ENCODE measurements at places on chromosomes 4 and X.

GRCh38 chr4:8763966-8764901 lies 107.4 kb downstream of the HMX1 start:
- no peak for DNase-seq

DNA sequence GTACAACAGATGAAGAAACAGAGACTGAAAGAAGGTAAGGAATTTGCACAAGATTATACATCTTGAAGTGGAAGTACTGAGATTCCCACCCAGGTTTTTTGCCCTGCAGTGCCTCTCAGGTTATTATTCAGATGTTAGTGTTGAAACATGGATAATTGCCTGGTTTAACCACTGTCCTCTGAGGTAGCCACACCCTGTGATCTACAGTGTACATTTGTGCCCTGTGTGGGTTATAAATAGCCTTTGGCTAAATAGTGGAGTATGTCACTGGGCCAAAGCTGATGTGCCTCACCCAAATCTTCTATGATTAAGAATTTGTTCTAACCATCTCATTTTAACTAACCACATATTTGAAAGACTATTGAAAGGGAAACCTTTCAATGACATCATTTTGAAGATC lies 5.4 kb upstream of the ASB5 start:
- DNase-seq: no peak

GRCh38 chr4:121050300-121050699 lies 22.0 kb downstream of the NDNF start:
- peak; percentile 12 for DNase-seq

DNA sequence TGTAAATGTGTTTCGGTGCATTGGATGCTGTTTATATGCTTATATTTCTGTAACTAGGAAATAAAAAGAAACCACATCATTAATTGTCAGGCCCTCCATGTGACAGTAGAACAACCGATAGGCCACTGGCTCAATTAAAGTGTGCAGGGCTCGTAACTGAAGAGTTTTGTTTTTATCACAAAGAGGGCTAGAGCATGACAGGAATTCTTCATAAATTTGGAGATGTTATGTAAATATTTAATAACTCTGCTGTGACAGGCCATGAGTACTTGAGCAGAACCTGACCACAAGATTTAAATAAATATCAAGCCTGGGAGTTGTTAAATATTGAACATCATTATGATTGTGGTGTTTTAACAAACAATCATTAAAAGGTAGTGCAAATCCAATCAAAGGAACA lies 55.9 kb downstream of the MID1 start:
- peak; percentile 68 for DNase-seq

- peak; percentile 70 for DNase-seq
These were observed 36.0 kb downstream of the CXCL8 start for GRCh38 chr4:73776321-73776729.

DNA sequence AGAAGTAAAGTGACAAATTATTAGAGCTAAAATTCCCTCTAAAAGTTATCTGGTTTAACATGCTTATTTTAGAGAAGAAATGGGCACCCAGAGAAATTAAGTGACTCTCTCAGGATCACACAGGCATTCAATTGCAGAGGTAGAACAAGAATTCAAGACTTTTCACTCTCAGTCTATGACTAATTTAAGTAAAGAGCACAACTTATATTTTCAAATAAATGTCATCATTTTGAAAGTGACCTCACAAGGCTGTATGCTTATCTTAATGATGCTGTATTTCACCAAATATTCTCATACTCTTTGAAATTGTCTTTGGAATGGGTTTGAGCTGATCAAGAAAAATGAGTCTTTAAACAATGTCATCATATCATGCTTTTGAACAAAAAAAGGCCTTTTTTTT lies 15.3 kb downstream of the GPR174 start:
- DNase-seq: no peak

- DNase-seq: no peak
These were observed 496.3 kb downstream of the STPG2 start for GRCh38 chr4:97646997-97647396.

DNA sequence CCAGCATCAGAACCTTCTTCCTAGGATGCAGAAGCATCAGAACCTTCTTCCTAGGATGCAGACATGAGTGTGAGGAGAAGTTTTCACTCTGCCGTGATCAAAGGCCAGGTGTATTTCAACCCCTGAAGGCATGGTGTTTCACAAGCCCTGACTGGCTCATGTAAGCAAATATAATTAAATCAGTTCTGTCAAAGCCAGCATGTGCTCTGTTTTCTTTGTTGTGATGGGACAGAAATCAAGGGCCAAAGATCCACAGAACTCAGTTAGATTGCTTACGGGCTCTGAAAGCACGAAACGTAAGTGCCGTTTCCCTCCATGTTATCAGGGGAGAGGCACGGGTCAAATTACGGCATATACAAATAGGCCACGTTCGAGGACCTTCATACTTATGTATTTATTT lies 32.0 kb upstream of the CLDN24 start:
- peak; percentile 26 for DNase-seq

DNA sequence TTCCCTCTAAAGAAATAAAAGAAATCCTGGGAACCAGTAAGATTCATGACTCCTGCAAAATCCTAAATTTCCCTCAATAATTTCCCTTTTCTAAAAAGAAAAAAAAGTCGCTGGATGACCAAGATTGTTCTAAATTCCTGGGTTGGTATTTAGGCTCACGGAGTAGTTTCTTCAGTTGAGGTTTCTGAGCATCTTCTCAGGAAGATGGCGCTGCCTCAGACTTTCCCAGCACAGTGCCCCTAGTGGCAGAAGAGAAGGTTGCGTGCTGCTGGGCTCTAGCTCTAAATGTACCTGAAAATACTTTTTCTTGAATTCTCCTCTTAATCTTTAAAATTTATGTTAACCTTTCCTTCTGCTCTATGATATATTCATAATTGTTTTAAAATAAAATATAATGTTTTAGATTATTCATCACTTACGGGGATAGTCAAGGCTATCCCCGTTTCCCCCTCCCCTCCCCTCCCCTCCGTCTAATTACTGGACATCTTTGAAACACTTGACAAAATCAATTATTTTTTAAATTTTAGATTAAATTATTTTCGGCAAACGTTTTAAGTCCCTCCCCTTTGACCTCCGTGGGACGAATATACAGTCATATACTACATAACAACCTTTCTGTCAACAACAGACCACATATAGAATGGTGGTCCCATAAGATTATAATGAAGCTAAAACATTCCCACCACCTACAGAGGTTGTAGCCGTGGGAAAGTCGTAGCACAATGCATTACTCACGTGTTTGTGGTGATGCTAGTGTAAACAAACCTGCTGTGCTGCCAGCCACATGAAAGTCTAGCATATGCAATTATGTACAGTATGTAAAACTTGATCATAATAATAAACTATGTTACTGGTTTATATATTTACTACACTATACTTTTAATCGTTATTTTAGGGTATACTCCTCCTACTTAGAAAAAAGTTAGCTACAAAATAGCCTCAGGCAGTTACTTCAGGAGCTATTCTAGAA lies 41.0 kb upstream of the GATB start:
- DNase-seq: peak; percentile 3

- no peak for DNase-seq
These were observed 28.0 kb upstream of the PLK4 start for GRCh38 chr4:127852661-127853060.

GRCh38 chr4:8394061-8394519 lies 46.4 kb downstream of the ACOX3 start:
- DNase-seq: no peak

DNA sequence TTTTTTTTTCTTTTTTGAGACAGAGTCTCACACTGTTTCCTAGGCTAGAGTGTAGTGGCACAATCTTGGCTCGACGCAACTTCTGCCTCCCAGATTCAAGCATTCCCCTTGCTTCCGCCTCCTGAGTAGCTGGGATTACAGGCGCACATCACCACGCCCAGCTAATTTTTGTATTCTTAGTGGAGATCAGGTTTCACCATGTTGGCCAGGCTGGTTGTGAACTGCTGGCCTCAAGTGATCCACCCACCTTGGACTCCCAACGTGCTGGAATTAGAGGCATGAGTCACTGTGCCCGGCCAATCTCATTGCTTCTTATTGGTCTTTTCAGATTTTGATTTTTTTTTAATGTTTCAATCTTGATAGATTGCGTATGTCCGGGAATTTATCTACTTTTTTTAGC lies 124.4 kb downstream of the NBDY start:
- no peak for DNase-seq

GRCh38 chr4:124631760-124632159 lies 80.8 kb downstream of the ANKRD50 start:
- DNase-seq: no peak

GRCh38 chrX:151983186-151983585 lies 8.7 kb upstream of the GABRE start:
- no peak for DNase-seq

DNA sequence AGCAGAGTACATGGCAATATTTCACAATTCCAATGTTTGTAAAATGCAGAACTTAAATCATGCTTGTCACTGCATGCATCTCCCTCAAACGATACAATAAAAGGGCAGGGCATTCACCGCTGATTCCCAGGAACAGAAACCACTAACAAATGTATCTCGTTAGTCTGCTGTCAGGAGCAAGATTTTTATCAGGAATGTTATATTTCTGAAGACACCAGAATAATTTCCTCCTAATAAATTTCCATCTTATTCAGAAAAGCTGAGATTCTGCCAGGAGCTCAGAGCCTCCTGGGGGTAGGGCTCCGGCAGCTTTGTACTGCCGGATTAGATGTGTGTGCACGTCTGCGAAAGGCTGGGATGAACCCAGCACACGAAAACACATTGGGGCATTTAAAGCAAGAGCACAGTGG lies 54.0 kb upstream of the LDB2 start:
- DNase-seq: no peak

GRCh38 chrX:65985922-65986588 lies 53.8 kb downstream of the VSIG4 start:
- DNase-seq: peak; percentile 17

DNA sequence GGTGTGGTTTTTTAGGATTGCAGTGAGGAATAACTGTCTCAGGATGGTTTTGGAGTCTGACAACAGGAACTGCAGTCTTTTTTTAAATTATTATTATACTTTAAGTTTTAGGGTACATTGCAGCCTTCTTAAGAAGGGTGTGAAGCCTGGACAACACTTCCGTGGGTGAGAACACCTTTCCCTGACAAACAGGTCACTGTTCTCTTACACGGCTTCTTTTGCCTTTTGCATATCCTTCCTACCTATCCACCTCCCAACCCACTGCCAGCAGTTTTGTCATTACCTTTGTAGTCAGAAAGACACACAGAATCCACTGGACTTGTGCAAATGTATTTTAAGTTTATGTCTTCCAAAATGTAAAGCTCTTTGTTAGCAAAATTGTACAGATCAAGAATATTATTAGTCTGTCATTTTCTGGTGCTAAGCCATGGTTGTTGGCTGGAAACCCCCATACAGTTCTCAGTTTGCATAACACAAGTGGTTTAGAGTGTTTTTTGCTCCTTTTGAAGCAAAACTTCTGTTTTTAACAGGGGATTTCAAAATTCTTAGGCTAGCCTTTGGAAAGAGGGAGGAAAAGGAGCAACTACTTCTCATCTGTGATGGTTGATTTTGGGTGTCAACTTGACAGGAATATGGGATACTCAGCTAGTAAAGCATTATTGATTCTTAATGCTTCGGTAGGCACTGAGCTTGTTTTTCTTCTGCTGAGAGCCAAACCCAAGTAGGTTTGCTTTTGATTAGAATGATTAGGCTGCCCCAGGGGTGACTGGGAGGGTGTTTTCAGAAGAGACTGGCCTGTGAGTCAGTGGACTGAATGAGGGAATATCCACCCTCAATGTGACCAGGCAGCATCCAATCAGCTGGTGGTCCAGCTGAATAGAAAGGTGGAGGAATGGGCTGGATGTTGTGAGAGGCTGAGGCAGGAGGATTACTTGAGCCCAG lies 29.4 kb upstream of the KLHL2 start:
- DNase-seq: no peak
